ENCODE measurements at places on chromosomes 2 and 18.

GRCh38 chr2:44949329-44950151 is 8.0 kb downstream of the SIX3 start:
- peak; percentile 26 for DNase-seq

- no peak for DNase-seq
These were observed 393.8 kb upstream of the HNMT start for GRCh38 chr2:137570484-137570883.

DNA sequence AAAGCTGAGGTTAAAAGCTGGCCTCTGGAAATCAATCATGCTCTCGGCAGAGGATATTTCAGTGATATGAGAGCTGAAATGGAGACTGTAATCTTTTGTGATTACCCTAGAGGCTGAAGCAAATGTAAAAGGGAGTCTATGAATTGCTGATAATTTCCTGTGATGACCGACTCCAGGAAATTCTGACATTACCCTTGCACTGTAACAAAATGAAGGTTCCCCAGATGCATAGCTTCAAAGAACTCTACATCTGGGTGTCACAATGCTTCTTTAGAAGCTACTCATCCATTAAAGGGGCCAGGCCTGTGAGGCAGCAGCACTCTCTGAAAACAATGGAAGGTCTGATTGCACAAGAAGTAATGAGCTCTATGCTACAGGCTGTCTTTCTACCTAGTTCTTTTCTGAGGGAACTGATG is 268.2 kb upstream of the SESTD1 start:
- DNase-seq = no peak

- no peak for DNase-seq
These were observed 344.5 kb downstream of the DPP10 start for GRCh38 chr2:114786901-114787300.

- no peak for DNase-seq
These were observed 912.7 kb downstream of the CPS1 start for GRCh38 chr2:211468877-211469663.

- DNase-seq = no peak
These were observed 13.7 kb downstream of the CNGA3 start for GRCh38 chr2:98359986-98360385.

All from DMS79 treated with DMSO at 0.1 percent for 48 hours (cell line).